ENCODE measurements at places on chromosomes 12 and 14.
A peak's percentile ranks its signal among the peaks of the same experiment; 100 is the strongest.

DNA sequence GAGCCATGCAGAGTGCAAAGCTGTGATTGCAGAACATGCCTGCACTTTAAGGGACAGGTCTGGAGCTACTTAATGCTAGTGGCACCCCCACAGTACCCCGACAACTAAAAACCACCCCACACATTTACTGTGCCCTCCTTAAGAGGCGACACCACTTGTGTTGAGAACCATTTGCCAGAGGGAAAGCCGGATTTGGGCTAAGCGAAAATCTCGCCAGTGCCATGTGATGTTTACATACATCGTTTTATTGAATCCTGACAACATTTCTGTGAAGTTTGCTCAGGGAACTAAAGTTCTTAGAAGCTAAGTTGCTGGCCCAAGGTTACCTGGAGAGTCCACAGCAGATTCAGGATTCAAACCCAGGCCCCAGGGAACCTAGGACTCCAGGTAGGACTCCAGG is 119.0 kb upstream of the FKBP4 start:
- no peak for DNase-seq

DNA sequence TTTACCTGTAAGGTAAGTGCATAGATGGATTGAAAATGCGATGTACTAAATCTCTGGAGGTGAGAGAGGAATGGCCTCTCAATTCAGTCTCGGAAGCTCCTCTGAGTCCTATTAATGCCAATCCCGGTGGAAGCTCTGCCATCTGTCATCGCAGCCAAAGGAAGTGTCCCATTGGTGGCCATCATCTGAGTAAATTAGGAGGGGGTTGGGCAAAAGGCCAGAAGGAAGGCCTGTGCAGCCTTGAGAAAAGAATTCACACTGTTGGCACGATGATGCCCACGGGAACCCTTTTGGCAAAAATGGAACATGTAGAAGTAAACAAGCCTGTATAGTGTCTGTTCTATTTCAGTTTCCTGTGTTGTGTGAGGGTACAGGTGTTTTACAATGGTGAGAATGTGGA is 494.8 kb downstream of the NELL2 start:
- no peak for DNase-seq

DNA sequence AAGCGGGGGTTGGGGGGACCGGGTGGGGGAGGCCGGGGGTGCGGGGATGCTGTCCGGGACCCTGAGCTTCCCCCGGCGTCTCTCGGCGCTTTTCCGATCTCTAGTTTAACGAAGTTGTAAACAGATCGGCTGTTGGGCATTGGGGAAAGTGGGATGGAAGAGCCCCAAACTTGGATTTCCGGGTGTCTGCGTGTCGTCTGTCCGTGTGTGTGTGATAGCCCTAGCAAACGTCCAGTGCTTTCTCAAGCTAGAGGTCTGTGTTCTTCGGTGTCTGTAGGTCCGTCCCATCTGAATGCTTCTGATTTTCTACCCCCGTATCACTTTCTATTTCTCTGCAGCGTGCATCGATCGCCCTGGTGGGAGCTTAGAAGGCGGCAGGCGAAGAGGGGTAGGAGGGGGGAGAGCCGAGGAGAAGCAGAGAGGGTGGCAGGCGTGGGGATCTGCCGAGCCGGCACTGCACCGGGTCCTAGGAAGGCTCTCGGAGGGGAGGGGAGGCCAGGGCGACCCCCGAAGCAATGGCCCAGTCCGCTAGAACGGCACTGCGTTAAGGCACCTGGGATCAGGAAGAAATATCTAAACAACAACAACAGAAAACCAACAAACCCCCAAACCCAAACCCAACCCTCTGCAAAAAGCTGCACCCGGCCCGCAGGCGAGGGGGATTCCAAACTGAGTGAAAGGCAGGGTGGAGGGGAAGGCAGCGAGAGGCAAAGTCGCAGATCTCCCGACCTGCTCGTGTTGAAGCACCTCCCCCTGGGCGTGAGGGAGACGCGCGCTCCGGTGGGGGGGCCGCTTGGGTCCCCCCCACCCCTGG is 1.0 kb downstream of the KCNA1 start:
- DNase-seq, result no peak

DNA sequence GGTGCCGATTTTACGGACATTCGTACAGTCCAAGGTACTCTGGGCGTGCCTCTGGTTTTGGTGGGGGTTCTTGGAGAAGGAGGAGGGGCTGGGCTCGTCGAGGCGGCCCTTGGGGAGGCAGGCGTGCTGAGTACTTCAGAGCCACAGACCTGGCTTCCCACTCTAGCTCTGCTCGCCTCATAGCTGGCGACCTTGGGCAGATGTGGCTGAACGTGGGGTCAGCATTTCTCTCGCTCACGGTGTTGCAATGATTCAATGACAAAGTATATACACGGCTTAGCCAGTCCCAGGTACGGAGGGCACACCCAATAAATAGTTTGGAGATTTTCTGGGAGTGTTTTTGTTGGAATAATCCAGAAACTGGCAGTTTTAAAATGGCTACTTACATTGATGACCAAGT is 75.1 kb downstream of the FOXN4 start:
- DNase-seq, result no peak

DNA sequence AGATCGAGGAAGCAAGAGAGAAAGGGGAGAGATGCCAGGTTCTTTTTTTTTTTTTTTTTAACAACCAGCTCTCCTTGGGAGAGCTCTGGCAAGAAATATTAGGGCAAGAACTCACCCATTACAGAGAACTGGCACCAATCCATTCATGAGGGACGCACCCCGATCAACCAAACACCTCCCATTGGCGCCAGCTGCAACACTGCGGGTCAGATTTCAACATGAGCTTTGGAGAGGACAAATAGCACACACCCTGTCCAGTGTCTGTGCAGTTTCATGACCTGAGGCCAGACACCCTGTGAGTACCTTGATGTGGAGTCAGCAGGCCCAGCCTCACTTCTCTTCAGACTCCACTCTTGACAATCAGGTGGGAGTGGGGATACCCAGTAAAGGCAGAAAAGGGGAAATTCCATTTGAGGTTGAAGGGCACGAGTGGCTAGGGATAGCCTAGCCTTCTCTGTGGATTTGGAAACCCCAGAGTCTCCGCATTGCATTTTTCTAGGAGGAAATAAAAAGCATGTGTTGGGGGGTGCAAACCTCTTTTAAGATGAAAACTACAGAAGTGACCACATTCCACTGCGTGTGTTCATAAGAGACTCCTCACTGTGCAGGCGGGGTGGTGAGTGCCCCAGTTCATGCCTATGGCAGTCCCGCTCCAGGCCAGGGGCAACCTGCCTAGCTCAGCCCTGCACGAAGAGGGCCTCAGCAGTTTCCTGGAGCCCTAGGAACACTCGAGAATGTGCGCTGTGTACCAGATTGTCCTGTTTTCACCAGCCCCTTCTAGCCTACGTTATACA is 42.4 kb upstream of the GPATCH2L start:
- DNase-seq, result no peak

GRCh38 chr14:22558221-22558913 is 30.7 kb downstream of the DAD1 start:
- DNase-seq, result no peak

DNA sequence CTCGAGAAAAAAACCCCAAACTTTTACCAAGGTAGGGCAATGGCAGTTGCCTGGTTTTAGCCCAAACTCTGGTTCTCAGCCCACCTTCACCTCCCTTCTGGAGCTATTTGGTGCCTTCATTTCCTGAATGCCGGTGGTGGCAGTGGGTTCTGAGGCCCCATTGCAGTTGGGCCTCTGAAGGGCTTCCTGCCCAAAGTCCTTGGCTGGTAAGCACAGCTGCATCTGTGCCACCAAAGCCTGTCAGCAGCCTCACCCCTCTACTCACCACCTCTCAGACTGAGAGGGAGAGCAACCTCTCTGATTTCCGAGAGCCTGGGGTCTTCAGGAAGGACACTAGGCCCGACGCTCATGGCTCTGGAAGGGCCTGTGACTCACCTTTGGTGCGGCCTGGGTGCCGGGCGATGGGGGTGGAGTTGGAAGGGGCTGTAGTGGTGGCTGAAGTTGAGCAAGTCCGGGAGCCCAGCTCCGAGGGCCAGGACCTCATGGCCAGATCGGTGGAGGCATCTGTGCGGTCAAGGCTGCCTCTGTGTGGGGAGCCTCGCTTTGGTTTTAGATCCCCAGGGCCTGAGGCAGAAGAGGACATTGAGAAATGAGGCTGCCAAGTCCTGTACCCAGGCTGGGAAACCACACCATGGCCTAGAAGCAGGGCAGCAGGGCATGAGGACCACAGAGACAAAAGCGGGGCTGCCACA is 38.6 kb upstream of the GPR68 start:
- DNase-seq, result no peak

DNA sequence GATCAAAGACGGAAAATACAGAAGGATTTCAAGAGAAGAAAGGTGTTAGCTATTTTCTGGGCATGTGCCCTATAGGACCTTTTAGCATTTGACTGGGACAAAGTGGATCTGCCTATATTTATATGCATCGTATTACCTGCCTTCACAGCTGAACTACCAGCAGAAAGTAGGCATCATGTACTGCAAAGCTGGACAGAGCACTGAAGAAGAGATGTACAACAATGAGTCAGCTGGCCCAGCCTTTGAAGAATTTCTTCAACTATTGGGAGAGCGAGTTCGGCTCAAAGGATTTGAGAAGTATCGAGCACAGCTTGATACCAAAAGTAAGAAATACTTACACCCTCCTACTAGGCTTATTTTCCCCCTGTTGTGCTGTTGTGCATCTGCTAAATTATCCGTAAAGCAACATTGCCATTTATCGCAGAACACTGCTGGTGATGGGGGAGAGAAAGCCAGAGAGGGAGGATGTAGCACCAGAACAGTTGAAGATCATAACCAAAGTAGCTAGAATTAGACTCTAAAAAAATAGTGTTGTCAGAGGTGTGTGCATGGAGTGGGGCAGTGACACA is 282.0 kb upstream of the RGS6 start:
- no peak for DNase-seq

GRCh38 chr12:132729541-132730320 is 19.1 kb downstream of the PGAM5 start:
- no peak for DNase-seq

DNA sequence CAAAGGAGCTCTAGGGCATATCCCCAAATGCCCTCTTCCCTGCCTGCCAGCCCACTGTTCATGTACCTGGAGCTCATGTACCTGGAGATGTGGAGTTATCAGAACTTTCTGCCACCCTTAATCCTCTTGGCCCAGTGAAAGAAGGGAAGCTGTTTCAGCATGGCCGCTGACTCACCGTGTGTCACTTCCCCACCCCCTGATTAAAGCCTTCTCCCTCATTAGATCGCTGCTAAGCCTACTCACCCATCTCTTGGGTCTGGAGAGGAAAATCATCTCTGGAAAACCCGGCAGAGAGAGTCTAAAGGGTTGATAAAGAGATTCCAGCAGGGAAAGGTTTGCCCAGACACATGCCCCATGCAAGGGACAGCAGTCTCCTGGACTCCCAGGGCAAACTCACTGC is 4.5 kb upstream of the LTBP2 start:
- no peak for DNase-seq

- DNase-seq, result no peak
These were observed 191.7 kb upstream of the LHX5 start for GRCh38 chr12:113663396-113663795.

GRCh38 chr14:70955543-70956480 is 48.6 kb downstream of the PCNX1 start:
- no peak for DNase-seq

DNA sequence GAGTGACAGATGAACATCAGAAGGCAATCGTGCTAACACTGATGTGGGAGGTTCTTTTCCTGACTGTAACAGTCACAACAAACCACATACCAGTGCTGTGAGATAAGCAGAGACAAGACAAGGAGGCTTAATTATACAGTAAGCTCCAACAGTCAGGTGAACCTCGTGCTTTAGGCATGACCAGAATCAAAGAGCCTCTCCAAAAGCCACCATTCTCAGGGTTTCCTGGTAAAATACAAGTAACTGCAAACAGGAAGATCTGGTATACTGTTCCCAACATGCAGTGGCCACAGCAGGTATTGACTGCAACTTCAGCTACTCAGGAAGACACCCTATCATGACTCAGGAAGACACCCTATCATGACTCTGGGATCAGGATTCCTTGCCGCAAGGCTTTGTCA is 47.3 kb upstream of the GTF2A1 start:
- no peak for DNase-seq

- no peak for DNase-seq
These were observed 24.6 kb downstream of the PLEKHG3 start for GRCh38 chr14:64728856-64729255.

DNA sequence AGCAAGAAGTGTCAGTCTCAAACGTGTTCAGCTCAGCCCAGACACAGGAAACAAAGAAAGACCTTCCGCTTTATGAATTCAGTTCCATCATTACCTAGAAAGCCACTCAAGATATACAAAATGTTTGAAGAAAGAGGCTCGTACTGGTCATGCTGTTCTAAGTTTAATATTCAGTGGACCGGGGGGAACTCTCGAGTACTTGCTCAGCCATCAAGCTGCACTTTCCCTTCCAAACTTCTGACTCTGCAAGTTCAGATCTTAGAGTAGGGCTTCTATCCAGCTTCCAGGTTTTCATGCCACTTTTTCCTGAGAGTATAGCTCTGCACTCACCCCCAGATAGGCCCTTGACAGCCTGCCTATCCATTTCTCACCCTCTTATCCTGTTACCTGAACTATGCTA is 62.8 kb upstream of the OSBPL8 start:
- DNase-seq, result no peak

GRCh38 chr14:95523051-95523814 is 6.8 kb upstream of the SYNE3 start:
- DNase-seq, result peak; percentile 47
